ENCODE measurements at places on chromosomes 7 and 10.

- DNase-seq: no peak
Measured at GRCh38 chr7:28815928-28816373, 142.2 kb downstream of the TRIL start.

DNA sequence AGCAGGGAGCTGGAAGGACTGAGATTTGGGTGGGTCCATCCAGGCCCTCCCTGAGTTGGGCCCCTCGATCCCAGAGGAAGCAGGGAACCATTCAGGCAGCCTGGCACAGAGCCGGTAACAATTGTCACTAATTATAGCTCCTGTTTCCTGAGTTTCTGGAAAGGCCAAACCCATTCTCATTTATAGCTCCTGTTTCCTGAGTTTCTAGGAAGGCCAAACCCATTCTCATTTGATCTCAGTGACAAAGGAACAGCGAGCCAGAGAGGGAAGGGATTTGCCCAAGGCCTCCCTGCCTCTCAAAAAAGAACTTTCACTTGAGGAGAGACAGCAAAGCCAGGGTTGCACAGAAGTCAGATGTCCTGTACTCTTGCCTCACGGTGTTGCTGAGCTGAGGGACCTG lies 521.9 kb downstream of the TYW1 start:
- DNase-seq: no peak

GRCh38 chr7:147992698-147993097 lies 597.9 kb upstream of the C7orf33 start:
- no peak for DNase-seq

- no peak for DNase-seq
Measured at GRCh38 chr7:25622695-25623094, 394.4 kb upstream of the NPVF start.

DNA sequence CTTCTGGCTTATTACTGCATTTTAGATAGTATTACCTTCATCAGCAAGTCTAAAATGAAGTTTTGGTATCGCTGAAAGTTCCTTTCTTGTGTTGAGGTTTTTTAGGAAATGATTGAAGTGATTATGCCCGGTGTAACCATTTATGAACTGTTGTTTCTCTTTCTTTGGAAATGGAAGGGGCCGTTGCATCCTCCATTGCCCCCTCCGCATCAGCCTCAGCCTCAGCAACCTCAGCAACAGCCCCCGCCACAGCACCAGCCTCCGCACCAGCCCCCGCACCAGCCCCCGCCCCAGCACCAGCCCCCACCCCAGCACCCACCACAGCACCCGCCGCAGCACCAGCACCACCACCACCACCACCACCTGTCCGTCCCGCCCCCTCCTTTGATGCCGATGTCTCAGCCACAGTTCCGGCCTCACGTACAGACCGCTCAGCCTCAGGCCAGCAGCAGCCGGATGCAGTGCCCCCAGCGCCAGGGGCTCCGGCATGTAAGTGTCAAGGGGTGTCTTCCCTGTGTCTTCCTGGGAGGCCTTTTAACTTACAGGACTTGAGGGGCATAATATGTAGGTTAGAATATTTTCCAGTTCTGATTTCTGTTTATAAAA lies 72.6 kb downstream of the SHH start:
- DNase-seq: no peak

GRCh38 chr10:100826661-100826982 lies 81.2 kb downstream of the PAX2 start:
- no peak for DNase-seq

DNA sequence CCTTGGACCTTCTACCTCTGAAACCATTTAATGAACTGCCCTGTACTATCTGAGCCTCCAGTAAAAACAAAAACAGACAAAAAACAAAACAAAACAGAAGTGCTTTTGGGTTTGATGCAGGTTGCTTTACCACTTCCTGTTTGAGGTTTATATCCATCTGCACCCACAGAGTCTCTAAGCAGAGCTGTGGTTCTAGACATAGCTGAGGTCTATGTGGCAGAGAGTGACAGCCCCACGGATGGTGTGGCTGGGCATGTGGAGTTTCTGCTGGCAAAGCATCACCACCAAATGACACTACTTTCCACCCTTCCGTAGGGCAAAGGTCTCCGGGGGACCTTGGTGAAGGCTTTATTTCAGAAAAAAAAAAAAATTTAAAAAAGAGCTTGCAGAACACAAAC lies 754.2 kb downstream of the GRID1 start:
- DNase-seq: peak; percentile 63

DNA sequence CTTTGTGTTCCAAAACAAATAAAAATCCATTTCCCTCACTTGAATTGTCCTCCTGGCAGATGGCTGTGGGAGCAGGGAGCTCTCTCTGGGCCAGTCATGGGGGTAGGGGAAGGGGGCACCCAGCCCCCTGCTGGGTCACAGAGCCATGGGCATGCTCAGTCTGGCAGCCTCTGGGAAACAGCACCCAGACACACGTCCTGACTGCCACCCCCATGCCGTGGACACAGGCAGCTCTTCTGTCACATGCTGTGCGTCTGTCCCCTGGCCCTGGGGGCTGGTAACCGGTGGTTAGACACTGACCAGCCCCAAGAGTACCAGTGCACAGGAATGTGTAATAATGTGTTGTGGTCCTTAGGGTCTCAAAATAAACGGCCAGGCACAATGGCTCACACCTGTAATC lies 47.0 kb downstream of the RASGEF1A start:
- DNase-seq: no peak

GRCh38 chr7:41436139-41436538 lies 266.8 kb downstream of the INHBA start:
- no peak for DNase-seq

- peak; percentile 61 for DNase-seq
Measured at GRCh38 chr10:60964257-60965235, 20.6 kb upstream of the RHOBTB1 start.

- no peak for DNase-seq
Measured at GRCh38 chr7:158564663-158565035, 23.0 kb downstream of the PTPRN2 start.

DNA sequence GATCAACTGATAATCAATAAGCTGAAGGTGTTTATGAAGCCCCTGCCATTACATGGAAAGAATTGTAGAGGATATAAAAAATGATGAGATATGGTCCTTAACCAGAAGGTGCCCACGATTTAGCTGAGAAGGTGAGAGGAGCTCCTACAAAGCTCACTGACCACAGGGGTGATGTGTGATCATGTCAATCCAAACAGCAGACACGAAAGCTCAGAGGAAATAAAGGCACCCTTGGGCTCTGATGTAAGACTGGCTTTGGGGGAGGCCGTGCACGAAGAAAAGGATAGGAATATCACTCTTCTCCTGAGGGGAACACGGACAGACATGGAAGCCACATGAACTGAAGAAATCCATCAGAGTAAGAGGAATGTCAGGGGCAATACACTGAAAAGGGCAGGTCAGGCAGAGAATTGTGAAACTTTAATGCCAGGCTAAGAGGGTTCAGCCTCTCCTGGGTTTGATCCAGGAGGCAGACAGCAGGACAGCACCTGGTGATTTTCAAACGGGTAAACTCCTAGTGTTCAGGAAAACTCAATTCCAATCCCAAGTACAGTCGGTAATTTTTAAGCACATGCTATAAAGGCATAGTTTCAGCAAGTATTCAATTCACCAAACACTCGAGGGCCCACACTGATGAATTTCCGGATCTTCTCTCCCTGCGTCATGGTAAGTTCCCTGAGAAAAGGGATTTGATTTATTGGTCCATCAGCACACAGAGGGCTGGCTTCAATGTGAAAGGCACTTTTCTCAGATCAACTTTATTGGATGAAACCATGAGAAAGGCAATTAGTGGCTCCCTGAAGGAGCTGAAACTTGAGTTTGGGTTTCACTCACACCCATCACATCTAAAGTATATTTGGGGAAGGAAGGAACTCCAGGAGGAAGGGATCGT lies 163.8 kb downstream of the PRPF18 start:
- no peak for DNase-seq

DNA sequence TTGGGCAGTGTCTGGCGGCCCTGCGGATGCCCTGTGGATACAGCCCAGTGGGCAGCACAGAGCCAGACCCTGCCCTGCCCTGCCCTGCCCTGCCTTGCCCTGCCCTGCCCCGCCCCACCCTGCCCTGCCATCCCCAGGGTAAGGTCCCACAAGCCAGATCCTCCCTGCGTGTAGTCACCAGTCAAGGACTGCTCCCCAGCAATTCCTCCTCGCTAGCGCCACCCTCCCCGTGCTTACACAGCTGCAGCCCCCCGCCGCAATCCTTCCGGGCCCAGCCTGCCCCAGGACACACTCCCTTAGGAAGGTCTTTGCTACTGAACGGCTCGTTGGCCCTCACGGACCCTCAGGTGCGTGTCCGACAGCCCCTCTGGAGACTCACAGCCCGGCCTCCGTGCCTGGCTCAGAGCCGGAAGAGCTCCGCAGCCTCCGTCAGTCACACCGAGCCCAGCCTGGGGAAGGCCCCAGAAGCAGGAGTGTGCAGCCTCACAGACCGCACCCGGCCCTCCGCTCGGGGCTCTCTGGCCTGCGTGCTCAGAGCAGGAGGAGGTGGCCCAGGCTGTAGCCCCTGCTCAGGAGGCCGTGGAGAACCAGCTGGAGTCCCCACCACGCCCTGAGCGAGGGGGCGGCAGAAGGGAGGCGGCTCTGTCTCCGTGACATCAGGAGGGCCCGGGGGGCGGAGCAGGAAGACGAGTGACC lies 68.3 kb downstream of the PWWP2B start:
- no peak for DNase-seq

DNA sequence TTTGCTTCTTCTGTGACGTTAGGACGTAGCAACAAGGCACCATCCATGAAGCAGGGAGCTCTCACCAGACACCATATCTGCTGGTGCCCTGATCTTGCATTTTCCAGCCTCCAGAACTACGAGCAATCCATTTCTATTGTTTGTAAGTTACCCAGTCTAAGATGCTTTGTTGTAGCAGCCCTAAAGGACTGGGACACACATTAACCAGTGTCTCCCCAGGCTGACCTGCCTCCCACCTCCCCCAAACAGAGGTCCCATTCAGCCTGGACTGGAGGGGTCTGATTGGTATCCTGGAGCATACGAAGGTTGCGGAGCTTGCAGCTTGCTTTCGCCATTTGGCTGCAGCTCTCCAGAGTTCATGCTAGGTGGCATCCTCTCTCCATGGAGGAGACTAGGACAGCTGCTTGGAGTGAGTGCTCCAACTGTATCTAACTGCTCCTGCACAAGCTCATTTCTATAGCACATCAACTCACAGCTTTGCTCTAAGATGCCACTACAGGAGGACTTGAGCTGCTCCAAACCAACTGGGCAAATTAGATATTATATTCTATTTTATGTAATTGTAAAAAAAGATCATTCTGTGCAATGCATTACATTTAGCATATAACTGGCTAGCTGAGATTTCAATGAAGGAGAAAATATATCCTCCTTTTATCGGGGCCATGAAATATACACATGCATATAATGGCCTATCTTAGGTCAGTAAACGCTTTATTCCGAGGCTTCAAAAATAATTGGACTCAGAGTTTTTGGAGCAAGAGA lies 8.0 kb upstream of the GRK5 start:
- peak; percentile 86 for DNase-seq

GRCh38 chr10:68861253-68861652 lies 33.9 kb downstream of the STOX1 start:
- DNase-seq: peak; percentile 44

DNA sequence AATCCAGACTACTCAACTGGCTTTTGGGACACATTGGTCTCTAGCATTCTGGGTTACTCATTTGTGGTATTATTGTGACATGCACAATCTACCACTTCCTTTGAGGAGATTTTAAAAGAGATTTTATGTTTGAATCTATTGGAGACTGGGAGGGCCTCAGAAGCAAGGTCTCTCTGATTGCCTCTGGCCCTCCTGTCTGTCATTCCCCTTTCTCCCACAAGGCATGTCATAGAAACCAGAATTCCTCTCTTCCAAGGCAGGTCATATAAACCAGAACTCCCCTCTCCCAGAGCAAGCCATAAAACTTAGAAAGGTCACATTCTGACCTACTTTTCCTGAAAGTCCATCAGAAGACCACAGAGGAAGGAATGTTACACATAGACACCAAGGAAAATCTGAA lies 777.7 kb downstream of the PHTF2 start:
- peak; percentile 21 for DNase-seq

DNA sequence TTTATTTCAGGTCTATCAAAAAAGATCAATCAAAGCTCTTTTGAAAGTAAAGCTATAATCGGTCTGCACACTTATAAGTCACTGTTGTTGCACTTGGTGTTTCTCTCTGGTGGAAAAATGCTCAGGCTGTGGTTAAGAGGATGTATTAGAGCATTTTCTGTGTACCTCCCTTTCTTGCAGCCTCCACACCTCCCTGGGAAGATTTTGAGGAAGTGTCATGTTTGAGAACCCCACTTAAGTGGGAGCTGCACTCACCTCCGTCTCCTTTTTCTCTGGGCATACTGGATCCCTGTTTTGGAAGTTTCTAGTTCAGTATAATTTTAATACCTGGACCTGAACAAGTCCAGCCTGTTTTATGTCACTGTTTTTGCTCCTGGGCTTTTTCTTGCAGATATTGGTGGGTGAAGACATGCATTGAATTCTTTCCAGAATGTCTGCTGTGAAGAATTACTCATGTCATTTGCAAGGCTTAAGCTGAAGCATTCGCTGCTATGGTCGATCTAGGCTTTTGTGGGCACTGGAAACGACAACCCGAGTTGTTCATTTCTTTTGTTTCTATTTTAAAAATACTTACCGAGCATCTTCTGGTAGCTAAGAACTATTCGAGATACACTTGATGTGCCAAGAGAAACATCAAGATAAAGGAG lies 36.6 kb downstream of the TCF7L2 start:
- peak; percentile 14 for DNase-seq

DNA sequence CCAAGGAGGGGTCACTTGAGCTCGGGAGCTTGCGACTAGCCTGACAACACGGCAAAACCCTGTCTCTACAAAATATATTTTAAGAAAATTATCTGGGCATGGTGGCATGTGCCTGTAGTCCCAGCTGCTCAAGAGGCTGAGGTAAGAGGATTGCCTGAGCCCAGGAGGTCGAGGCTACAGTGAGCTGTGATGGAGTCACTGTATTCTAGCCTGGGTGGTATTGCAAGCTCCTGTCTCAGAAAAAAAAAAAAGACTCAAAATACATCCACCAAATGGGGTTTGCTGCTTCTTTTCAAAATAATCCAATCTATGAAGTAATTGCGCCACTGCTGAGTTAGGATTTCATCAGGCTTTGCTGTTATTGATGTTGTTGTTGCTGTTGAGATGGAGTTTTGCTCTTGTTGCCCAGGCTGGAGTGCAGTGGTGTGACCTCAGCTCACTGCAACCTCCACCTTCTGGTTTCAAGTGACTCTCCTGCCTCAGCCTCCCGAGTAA lies 11.1 kb upstream of the VIM start:
- peak; percentile 34 for DNase-seq
